Activated T-cell treated with anti-CD3 and anti-CD28 coated beads for 24 hours (primary cell): ENCODE measurements at places on chromosomes 7 and 10.

DNA sequence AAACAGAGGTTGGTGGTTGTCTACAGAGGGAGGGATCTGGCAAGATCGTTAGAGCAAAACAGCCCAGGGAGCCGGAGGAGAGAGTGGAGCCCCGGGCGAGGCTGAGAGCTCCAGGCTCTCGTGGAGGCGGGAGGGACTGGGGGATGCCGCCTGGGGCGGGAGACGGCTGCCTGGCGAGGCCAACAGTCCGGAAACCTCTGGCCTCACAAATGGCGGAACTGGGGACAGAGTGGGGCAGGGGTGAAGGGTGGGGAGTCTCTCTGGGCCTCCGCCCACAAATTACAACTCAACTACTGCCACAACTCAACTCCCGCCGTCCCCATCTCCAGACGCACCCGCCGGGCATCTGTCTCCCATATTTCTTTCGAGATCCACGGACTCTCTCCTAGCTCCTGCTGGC, 47.7 kb downstream of the CLEC2L start:
- DNase-seq, result no peak

GRCh38 chr10:126272526-126272925, 115.8 kb downstream of the ADAM12 start:
- no peak for DNase-seq

DNA sequence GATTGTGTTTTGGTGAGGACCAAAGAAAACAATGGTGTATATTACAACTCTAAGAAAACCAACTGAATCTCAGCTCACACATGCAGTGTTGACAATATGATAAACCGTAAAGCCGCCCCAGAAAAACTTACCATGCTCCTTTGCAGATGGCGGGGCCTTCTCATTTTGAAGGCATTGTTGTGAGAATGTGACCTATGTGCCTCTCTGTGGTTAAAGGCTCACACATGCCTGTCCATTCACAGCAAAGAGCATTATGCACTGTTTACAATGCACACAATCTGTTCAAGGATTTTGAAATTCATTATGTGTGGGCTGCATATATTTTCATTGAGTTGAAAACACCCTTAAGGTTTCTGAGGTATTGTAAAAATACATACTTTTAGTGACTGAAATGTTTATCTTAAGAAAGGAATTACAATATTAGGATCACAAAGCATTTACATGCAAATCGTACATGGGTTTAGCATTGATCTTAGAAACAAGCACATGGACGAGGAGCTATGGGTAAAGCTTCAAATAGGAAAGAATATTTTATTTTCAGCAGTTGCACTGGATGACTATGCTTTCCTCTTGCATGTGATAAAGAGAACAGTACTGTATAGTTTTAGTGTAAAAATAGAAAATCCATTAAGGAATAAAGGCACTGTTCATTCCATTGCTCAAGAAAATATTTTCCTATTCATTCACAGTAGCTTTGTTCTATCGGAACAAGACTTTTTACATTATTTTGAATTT, 334.3 kb downstream of the ARL4A start:
- DNase-seq, result no peak

DNA sequence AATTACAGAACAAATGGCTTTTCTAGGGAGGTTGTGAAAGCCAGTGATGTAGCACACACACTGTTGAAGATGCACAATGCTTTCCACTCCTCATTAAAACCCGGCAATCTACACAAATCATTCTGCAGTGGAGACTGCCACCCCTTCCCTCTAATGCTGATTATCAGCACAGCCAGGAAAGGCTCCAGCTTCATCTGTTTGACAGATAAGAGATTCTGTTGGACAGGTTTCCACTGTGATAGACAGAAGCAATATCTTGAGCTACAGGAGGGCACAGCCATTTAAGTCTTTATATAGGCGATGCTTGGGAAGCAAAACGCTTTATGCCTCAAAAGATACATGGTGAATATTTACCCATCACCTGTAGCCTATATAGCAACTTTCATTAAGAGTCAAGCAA, 555.6 kb downstream of the GLRX3 start:
- no peak for DNase-seq

- DNase-seq, result no peak
These were observed 75.7 kb downstream of the IGF2BP3 start for GRCh38 chr7:23394488-23395171.

DNA sequence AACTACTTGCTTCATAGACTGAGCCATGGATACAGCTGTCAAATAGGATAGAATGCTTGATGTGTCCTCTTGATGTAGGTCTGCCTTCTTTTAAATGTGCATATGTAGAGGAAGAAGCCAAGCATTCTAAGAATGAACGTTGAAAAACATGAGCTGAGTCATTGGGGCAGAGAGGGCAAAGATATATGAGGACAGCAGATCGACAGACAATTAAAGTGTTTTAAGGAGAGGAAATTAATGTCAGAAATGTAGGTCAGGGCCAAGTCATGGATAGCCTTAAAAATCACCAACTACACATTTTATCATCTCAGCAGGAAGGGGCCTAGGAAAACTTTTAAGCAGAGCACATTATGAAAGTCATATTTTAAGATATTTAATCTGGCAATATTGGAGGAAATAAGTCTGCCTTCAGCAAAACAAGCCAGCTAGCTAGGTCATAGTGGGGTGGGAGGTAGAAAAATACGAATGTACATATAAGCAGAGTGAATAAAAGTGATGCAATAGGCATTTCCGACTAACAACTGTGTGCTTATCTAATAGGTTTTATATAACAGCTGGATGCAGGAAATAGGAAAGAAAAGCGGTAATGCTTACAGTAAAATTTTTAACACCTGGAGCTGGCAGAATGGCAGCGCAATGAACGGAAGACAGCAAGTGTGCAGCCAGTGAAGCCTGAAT, 638.3 kb upstream of the TPK1 start:
- no peak for DNase-seq

DNA sequence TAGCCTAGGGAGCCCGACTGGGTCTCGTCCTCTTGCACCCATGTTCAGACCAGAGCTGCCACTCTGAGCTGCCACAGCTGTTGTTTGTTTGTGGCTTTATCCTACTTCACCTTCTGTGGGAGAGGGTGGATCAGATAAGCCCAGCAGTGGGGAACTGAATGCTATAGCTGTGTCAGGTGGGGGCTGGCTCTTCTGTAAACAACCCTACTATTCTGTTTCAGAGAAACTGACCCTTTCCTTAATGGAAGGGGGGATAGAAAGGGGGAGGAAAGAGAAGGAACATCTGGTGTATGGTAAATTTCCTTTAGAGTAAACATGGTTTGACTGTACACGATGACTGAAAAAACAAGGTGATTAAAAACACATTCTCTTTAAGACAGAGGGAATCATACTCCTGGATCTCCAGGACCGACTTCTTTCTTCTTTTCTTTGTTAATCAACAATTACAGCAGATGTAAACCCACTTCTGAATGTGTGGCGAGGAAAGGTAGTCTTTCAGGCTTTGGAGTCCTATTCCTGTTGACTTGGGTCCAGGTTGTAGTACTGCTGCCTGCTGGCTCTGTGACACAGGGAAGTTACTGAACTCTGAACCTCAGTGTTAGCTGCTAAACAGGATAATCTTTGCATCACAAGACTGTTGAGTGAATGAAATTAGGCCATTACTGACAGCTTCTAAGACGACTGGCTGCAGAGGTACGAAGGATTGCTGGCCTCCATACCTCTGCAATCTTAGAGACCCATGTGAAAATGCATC, 6.0 kb downstream of the PRXL2A start:
- DNase-seq, result no peak

DNA sequence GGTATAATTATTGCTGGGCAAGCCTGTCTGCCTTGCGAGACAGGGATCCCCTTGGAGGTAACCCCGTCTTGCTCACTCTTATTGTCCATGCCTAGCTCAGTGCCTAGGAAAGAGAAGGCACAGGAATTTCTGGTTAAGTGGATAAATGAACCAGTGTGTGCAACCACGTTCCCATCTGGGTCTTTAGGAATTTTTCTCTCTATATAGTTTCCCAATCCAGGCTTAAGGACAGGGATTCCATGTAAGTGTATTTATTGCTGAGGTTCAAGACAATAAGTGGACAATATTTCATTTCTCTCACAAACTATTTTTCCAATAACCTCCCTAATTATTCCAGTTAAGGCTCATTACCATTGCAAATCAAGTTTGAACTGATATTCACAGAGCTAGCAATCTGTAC, 8.9 kb upstream of the ADAM12 start:
- no peak for DNase-seq

GRCh38 chr10:92492748-92493240, 81.1 kb downstream of the IDE start:
- DNase-seq, result no peak

GRCh38 chr10:7587865-7588188, 78.9 kb downstream of the ITIH5 start:
- DNase-seq, result no peak

GRCh38 chr7:39921506-39922175, 28.4 kb upstream of the CDK13 start:
- DNase-seq, result no peak

DNA sequence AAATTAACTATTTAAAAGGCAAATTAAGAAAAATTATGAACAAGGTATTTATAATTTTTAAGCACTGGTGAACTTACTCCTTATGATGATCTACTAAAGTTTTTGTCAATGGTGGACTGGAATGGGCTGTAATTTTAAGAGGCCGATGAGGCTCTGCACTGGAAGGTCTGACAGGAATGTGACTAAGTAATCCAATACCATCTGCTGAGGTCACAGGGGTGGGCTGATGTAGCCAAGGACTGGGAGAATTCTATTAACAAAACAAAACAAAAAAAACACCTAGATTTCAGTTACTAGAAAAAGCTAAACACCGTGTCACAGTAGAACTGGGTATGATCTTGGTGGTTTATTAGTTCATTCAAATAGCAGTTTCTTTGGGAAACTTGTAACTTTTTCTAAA, 75.9 kb downstream of the NRBF2 start:
- DNase-seq, result no peak

DNA sequence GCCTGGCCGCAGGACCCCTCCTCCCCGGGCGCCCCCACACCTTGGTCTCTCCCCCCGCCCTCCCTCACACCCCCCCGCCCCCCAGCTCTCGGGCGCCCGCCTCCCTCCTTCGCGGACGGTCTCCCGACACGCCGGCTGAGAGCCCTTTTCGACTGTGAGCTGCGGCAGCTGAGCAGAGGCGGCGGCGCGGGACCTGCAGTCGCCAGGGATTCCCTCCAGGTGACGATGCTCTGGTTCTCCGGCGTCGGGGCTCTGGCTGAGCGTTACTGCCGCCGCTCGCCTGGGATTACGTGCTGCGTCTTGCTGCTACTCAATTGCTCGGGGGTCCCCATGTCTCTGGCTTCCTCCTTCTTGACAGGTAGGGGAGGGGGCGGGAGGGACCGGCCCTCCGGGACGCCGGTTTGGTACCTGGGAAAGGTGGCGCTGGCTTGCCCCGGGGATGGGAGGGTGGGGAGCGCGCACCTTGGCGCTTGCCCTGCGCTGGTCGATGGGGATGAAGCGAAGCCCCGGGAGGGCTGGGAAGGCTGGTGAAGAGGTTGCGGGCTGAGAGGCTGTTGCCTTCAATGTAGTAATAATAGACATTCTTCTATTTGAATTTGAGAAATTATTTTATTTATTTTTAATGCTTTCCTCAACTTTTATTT, at the start of gene BMPER:
Gene BMPER (plus strand): TSS at position 151 of the 644 bp plus-strand sequence. CDS start 75 bp downstream, at position 226.
- DNase-seq, result no peak

DNA sequence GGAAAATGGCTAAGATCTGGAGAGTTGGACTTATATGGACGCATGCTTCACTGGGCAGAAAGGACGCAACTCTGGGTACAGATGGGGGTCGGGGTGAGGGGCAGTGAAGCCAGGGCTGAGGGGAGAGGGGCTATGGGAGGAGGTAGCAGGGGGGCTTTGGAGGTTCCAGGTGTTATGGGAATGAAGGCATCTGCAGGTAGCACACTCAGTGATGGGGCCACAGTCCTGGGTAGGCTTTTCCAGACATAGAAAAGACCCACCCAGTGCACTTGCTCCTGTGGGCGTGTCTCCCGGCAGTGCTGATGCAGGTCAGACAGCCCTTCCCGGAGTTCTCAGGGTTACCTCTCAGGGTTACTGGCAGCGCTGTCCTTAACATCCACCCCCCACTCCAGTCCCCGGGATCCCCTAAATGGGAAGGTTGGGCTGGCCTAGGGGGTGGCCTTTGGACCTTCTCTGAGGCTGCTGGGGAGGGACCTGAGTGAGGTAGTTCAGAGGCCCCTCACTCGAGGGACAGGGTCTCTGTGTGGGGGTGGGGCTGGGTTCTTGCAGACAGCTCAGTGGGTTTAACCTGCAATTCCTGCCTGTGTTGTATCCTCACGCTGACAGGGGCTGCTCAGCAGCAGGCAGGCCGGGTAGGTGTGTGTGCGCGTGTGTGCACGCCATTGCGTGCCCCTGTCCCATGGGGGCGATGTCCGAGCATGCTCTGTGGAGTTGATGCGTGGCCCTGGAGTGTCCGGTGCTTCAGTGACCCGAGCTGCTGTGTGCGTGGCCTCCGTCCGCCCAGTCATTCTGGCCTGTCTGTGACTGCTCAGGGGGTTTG, 6.2 kb downstream of the ZYX start:
- DNase-seq, result no peak

GRCh38 chr7:95209788-95210187, 114.5 kb downstream of the PON1 start:
- DNase-seq, result no peak

GRCh38 chr7:30524545-30524944, 19.9 kb upstream of the GGCT start:
- DNase-seq, result no peak

DNA sequence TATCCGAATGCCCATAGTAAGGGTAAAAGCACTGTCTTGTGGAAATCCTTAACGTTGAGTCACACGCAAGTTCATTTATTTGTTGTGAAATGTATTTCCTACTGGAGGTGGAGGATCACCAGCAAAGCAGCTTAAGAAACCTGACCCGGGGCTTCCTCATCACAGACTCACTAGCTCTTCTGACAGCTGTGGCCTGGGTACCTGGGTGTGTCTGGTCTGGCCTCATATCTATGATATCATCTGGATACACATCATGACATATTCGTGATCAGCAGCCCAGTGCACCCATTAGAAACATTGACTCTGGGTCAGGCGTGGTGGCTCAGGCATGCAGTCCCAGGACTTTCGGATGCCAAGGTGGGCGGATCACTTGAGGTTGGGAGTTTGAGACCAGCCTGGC, 8.8 kb downstream of the DRGX start:
- no peak for DNase-seq

GRCh38 chr7:1106793-1107421, 19.0 kb downstream of the GPER1 start:
- no peak for DNase-seq

- DNase-seq, result no peak
These were observed 316.6 kb upstream of the MAGI2 start for GRCh38 chr7:79770063-79770462.

DNA sequence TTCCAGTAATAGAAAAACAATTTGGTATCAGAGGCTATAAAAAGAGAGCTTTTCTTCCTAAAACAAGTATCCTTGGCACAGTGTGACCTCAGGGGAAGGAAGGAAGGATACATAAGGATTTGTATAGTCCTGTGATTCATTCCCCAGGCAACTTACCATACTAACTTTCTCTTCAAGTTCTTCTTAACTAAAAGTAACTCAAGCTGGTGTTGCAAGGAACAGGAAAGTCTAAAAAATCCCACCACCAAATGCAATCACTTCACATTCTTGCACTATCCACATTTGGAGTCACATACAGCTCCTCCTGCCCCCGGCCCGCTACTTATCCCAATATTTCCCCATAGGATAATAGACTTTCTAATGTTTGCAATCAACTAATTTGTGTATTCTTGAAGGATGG, 84.8 kb downstream of the PRKAG2 start:
- DNase-seq, result no peak

- DNase-seq, result no peak
These were observed 1.8 kb upstream of the WAPL start for GRCh38 chr10:86523348-86523747.

GRCh38 chr7:76372984-76373833, 14.4 kb upstream of the YWHAG start:
- DNase-seq, result no peak

GRCh38 chr7:104978460-104978859, 35.5 kb upstream of the KMT2E start:
- DNase-seq, result no peak
